ENCODE measurements at places on chromosomes 13 and 19.

GRCh38 chr19:36060430-36060829 lies 5.7 kb downstream of the WDR62 start:
- DNase-seq = peak; percentile 49

DNA sequence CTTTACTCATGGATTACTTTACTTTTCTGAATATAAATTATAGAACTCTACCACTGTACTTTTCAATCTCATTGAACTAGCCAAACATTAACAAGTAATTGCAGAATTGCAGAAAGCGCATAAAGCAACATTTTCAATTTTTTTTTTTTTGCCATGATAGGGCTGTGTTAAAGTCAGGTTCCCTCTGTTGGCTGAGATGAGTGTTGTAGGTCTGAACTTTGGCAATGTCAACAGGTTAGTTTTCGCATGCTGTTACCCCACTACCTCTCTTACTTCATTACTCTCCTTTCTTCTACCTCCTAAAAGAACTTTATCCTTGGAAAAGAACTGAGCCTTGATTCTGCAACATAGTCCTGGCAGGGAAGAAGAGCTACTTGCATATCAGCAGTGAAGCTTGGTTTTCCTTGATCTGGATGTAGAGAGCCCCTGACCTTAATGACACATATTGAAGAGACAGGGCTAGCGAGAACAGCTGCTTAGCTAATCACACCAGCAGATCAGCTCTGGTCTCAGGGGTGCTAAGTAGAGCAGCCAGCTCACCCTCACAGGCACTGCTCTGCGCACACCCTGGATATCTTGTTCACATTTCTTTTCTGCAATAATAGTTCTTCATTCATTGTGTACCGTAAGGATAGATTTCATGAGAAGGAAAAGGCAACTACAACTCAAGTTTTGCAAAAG lies 119.5 kb downstream of the FLT1 start:
- no peak for DNase-seq

GRCh38 chr13:112453874-112454647 lies 77.9 kb downstream of the SPACA7 start:
- DNase-seq = no peak

GRCh38 chr13:58850161-58850560 lies 1218.6 kb downstream of the PCDH17 start:
- DNase-seq = no peak

- DNase-seq = no peak
Observed at GRCh38 chr13:66210677-66211076, 1019.5 kb downstream of the PCDH9 start.

GRCh38 chr19:13681509-13681908 lies 82.8 kb upstream of the MRI1 start:
- DNase-seq = no peak

DNA sequence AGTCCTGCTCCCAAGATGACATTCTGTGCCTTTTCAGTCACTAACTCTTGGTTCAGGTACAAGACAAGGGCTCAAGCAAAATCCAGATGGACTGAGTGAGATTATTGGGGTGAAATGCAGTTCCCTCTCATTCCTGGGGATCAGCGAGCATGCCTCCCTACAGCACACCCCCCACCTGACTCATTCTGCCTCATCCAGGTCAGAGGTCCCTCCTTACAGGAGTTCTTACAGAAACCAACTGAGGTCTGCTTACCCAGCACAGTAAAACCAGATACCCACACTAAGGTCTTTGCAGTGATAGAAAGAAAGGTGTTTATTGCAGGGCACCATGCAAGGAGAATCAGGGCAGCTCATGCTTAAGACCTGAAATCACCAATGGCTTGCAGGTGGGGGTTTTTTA lies 21.6 kb upstream of the MRI1 start:
- no peak for DNase-seq

- DNase-seq = no peak
Observed at GRCh38 chr19:13538601-13539253, 32.4 kb upstream of the CACNA1A start.

DNA sequence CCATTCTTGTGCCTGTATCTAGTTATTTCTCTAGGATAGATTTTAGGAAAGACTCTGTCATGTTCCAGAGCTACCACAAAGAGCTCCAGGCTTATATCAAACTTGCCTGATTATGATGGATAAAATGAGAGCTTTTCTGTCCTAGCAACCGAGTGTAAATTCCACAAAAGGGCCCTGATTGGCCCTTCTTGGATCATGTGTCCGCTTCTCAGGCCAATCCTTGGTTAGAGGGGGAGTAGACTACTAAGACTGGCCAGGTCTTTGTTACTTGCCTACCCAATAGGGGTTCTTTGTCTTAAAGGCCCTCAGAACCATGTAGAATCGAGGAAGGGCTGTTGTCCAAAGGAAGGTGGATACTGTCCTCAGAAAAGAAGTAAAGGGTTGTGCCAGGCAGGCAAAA lies 2.4 kb downstream of the DHX34 start:
- peak; percentile 50 for DNase-seq

DNA sequence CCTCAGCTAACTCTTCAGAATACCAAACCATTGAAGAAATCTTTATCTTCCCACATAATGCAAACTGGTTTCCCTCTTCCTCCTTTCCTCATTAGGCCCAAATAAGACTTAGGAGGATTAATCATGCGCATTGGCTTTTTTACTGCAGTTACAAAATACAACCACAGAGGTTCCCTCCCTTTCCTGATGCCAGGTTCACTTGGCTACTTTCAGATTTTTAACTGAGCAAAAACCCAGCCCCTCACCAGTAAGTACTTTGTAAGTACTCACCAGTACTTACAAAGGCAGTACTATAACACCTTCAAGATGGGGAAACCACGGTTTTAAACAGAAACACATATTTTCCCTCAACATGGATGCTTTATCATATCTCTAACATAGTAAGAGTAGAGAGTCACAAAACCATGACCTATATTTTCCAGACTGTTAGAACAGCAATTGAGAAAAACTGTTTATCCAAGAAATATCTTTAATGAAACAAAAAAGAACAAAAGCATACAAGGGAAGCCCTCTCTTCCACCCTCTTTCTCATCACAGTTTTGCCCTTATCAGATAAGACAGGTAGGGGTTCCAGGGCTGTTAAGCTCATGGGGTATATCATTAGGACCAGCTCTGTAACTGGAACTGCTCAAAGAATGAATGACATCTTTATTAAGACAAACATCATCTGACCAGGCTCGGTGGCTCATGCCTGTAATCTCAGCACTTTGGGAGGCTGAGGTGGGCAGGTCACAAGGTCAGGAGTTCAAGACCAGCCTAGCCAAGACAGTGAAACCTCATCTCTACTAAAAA lies 12.7 kb downstream of the FOXO1 start:
- DNase-seq = peak; percentile 56

- DNase-seq = no peak
Observed at GRCh38 chr19:29516821-29517395, 8.9 kb upstream of the VSTM2B start.

DNA sequence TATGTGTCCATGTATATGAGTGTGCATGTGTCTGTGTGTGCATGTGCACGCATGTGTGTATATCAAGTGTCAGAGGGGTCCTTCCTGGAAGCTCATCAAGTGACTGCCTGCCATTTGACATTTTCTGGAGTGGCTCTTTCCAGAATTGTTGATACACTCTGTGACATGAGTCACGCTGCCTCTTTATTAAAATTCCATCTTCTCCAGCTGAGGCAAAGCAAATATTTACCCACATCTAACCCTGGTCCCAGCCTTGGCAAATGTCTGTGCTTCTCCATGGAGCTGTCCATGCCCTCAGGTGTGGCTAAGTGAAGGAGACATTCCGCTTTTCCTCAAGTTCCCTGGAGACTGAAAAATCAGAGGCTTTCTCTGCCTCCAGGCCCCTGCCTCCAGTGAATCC lies 88.2 kb upstream of the MBNL2 start:
- DNase-seq = no peak

GRCh38 chr13:41833831-41834230 lies 127.1 kb downstream of the VWA8 start:
- DNase-seq = no peak

DNA sequence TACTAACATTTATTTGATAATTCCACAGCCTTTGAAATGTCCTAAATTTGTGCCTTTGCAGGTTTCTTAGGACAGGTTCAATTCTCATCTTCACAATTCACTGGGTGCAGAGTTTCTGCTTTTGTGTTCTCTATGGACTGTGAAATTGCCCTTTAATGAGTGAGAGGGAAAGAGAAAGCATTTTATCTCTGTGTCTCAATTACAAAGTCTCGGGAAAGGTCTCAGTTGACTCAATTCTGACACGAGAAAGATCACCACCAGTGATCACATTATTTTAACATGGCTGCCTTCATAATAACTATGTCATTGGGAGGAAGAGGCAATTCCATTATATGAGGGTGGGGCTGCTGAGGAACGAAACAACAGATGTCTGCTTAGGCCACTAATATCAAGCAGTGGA lies 26.2 kb upstream of the LRCH1 start:
- DNase-seq = no peak

GRCh38 chr19:41774515-41774980 lies 19.2 kb downstream of the CEACAM6 start:
- DNase-seq = no peak

DNA sequence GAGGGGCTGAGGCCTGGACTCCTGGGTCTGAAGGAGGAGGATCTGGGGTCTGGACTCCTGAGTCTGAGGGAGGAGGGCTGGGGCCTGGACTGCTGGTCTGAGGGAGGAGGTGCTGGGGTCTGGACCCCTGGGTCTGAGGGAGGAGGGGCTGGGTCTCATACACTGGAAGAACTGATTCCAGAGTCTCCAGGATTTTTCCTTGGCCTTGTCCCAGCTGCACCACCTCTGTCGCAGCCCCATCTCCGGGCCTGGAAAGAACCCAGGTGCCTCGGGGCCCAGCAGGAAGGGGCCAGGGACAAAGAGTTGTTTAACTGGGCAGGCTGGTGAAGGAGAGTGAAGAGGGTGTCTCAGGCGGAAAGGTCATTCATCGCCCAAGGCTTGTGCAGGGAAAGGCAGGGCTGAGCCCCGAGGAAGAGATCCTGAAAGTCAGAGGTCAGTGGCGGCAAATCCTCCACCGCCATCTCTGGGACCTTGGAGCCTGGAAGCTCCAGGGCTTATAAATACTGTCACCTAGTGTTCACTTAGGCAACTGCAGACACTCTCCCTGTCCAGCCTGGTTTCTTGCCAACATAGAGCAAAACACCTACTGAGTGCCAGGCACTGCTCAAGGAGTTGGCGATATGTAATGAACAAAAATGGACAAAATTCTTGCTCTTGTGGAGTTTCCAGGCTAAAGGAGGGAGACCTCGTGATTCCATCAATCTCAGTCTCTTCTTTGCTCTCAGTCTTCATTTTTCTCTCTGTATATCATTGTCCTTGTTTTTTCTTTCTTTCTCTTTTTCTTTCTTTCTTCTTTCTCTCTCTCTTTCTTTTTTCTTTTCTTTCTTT lies 4.4 kb upstream of the KCNN4 start:
- DNase-seq = peak; percentile 91

All from suppressor macrophage treated with lipopolysaccharide for 1 hour (primary cell).